ENCODE measurements at places on chromosomes 5 and 9.

DNA sequence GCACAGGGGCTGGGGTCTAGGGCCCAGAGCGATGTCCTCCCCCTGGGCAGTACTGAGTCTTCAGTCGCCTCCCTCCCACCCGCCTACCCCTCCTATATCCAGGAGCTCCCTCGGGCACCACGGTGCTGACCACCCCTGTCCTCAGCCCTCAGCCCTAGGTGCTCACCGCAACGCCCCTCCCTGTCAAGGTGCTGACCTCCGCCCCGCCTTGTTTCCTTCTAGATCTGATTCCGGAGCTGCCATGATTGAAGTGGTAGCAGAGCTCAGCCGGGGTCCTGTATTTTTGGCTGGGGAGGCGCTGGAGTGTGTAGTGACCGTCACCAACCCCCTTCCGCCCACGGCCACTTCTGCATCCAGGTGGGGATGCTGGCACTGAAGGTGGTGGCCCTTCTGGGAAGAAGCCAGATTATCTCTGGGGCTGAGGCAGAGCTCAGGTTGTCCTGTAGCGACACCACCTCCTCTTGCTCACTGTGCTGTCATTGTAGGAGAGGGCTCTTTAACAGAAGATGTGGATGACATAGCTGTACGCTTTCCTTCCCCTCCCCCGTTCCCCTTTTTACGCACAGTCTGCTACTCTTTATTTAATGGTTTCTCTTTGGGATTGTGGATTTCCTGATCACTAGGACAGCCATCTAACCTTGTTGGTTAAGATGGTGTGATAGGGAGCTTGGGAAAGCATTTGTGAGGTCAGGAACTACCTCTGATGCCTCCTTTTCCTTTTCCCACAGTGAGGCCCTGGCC, 598 bp downstream of the RGP1 start:
- DNase-seq: no peak

DNA sequence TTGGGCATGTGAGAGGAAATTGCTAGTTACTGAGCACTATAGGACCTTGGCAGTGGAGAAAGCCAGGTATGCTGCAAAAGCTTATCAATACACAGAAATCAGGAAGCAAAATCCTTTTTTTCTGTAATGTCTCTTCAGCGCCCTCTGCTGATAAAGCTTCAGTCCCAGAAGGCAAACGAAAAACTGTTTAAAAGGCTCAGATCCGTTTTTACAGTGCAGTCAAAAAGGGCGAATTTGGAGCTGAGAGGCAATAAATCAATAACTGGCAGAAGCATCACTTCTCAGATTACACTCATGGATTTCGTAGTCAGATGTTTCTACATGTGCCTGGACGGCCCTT, 1.1 kb upstream of the MAN2A1 start:
- DNase-seq: peak; percentile 18

DNA sequence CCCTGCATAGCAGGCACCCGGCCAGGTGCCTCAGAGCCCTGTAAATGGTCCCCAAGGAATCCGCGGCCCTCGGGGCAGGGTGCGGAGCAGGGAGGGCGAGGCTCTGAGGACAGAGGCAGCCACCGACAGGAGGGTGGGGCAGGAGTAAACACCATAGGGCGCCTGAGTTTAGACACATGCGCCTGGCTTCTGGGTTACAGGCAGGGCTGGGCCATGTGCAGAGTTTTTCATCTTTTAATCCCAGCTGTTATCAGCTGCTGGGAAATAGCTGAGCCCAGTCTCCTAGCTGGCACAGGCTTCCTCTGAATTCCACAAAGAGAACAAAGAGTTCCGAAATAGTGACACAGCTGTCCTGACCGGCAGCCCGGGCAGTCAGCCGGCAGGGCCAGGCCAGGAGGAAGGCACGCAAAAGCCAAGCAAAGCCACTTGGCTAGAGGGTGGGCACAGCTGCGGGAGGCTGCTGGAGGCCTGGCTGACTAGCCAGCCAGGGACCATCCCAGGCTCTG, 98.9 kb upstream of the PHYKPL start:
- DNase-seq: no peak

GRCh38 chr9:125284855-125285254, 23.2 kb downstream of the GAPVD1 start:
- DNase-seq: no peak

GRCh38 chr5:5481633-5482032, 59.2 kb downstream of the ICE1 start:
- DNase-seq: no peak

GRCh38 chr5:124981901-124982300, 235.5 kb upstream of the ZNF608 start:
- DNase-seq: peak; percentile 17

- DNase-seq: no peak
Measured at GRCh38 chr9:116160676-116161571, 7.3 kb downstream of the PAPPA start.

DNA sequence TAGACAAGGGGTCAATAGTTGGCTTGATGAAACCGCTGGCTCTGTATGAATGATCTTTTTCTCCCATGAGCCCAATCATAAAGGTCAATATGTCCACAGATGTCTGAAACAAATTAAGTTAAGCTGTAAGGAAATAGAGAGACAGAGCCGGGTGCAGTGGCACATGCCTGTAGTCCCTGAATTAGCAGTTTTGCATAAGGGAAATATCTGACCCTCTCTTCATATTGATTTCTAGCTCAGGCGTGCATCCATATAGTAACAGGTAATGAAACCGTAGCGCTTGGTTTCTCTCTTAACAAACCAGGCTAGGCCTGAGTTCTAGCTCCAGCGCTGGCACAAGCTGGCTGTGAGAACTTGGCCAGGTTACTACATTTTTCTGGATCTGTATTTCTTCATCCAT, 118.1 kb upstream of the ERCC6L2 start:
- no peak for DNase-seq

GRCh38 chr5:173217626-173218397, 17.2 kb downstream of the NKX2-5 start:
- no peak for DNase-seq

- DNase-seq: no peak
Measured at GRCh38 chr9:37509536-37509935, 23.8 kb downstream of the POLR1E start.

DNA sequence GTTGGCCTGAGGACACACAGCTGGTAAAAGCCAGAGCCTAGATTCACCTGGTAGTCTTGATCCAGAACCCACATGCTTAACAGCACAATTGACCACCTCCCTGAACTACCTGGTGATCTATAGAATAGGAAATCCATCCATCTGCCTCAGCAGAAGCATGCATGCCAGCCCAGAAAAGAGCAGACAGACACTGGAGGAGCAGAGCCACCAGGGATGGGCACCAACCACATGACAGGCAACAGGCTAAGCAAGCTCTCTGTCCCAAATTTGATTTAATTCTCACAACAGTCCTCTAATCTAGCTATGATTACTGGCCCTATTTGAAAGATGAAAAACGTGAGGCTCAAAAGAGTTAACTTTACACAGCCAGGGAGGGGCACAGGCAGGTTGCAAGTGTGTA, 208.1 kb downstream of the SPOCK1 start:
- no peak for DNase-seq

DNA sequence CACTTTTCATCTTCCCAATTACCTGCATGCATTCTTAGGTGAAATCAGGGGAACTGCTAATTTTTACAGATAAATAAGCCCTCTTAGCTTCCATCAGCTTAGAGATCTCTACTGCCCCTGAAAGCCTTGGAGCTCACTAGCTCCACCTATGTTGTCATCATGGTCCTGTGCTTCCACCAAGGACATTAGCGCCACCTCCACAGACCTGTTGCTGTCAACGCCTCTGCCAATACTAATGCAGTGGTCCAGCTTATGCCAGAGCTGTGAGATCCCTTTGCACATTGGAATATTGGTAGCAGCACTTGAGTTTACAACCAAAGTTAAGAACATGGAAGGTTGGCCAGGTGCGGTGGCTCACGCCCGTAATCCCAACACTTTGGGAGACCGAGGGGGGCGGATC, 7.7 kb upstream of the SHISAL2B start:
- DNase-seq: no peak

GRCh38 chr9:21996438-21996837, 1.8 kb downstream of the CDKN2B-AS1 start:
- peak; percentile 68 for DNase-seq

DNA sequence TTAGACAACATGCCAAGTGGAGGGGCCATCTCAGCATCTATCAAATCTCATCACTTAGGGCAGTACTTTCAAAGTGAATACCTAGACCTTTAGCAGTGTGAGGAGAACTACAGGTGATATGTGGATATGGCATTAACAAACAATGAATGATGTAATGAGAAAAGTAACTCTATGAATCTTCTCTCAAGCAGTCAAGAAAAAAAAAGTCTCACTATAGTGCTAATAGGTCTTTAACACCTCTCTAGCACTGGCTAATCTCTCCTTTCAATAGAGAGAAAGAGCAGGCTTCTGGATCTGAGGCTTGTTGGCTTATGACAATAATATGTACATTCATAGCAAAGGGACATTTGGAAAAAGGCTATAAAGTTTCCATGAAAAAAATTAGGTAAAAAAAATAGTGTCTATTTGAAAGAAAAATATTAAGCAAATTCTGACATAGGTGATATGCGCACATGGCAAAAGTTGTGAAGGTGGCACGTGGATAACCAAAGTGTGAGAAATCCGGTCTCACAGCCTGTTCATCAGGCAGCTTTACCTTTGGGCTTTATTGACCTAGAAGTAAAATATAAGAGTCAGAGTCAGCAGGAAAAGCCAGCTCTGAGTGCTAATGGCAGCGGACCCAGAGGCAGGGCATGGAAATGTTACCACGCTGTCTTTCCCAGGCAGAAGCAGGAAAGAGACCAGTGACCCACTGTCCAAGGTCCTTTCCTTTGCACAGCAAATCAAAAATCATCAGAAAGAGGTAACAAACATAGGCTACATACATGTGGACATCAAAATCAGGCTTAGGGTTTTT, 203.4 kb downstream of the EFNA5 start:
- DNase-seq: no peak

DNA sequence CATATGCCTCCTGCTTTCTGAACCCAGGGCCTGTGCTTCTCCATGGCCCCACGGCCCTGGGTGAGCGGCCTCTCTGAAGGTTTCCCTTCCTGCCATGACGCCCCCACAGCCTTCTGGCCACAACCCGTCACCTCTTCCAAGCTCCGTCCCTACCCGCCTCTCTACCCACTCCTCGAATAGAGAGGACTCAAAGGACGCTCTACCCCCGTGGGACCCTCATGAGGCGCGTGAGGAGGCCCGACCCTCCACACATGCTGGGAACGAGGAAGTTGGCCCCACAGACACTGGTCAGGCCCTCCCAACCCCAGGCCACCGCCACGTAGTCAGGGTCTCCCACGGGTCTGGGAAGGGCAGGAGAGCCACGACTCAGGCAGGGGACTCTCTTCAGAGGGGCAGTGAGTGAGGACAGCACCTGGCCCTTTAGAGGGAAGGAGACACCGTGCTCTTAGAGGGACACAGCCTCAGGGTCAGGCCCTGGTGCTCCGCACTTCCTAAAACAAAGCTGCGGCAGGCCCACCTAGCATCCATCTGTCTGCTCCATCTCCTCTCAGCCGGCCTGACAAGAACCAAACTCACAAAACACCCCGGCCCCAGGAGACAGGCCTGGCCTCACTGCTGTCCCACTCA, 5.3 kb downstream of the BRD3 start:
- DNase-seq: no peak

- DNase-seq: no peak
Measured at GRCh38 chr5:120452471-120452870, 11.6 kb upstream of the PRR16 start.

DNA sequence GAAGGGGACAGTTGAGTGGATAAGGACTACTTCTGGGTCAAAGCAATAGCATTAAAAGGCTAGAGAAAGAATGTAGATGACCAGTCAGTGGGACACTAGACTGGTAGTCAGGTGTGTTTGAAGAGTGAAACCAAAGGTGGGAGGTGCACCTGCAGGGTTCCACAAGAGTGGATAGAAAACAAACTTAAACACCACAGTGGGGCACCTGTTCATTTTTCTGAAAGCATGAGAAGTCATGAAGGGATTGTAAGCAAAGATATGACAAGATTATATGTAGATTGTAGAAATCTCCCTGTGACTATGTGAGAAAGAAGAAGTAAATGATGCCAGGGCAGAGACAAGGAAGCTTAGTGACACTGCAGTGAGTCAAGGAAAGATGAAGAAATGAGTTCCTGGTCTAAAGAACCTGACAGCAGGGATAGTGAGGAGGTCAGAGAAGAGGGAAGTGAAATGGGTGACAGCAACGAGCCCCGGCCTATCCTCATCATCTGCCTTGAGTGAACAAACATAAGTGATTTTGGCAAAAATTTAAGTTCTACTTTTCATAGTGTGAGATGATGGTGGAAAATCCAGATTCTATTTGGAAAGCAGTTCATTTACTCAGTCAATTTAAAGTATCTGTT, 296.9 kb downstream of the TLE4 start:
- DNase-seq: no peak

DNA sequence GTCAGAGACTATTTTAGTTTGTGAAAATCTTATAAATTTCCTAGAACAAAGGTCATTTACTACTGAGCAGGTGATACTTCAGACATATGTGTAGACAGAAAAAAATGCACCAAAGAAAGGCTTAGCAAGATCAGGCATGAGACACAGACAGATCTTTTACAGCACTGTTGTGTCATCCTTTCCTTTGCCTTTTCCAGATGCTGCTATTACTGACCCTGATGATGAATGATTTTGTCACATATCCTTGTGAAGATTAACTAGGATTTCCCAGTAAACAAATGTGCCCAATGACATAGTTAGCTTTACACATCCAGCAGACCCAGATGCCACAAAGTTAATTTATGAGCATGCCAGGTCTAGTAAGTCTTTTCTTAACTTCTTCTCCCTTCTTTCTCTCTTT, 68.2 kb downstream of the DMRTA1 start:
- DNase-seq: no peak

GRCh38 chr5:118857700-118858099, 130.6 kb downstream of the DTWD2 start:
- DNase-seq: no peak

DNA sequence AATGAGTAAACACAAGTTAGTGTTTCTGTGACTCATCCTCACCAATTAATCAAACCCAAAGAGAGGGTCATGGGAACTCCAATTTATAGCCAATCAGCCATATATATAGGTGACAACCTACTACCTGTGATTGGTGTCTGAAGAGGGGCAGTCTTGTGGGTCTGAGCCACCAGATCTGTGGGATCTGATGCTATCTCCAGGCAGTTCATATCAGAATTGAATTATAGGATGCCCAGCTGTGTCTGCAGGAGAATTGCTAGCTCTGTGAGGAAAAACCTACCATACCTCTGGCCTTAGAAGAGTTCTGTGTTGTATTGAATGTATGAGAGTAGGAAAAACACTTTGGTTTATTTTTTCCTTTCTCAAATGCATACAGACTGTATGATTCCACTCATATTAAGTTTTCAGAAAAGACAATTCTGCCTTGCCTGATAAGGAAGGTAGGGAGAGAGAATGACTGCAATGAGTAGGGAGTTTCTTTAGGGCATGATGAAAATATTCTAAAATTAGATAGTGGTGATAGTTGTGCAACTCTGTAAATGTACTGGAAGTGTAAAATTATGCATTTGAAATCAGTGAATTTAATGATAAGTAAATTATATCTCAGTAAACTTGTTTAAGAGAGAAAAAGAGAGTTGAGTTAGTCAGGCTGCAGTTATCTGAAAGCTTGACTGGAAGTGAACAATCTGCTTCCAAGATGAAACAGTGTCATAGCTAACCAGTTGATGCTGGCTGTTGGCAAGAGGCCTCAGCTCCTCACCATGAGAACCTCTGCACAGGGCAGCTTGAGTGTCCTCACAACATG, 274.9 kb downstream of the AUH start:
- no peak for DNase-seq

Data from COR-L47 (cell line).